ENCODE measurements at places on chromosomes 12 and 14.

DNA sequence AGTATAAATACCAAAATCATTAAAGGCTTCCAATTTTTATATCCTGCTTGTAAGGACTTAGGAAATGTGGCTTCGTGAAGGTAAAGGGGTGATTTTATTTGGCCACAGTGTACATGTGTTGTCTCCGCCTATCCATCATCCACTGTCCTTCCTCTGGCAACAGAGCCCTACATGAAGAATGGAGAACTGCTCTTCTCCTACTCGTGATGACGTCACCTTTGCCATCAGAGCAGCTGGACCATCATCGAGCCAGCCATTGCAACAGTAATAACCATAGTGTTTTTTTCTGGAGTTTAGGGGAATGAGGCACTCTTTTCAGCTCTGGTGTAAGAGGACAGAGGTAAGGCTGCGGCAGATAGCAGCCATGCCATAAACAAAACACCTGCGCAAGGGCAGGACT is 19.2 kb downstream of the ITPR2 start:
- no peak for DNase-seq

- DNase-seq = no peak
These were observed 45.4 kb downstream of the PHLDA1 start for GRCh38 chr12:75986001-75986746.

DNA sequence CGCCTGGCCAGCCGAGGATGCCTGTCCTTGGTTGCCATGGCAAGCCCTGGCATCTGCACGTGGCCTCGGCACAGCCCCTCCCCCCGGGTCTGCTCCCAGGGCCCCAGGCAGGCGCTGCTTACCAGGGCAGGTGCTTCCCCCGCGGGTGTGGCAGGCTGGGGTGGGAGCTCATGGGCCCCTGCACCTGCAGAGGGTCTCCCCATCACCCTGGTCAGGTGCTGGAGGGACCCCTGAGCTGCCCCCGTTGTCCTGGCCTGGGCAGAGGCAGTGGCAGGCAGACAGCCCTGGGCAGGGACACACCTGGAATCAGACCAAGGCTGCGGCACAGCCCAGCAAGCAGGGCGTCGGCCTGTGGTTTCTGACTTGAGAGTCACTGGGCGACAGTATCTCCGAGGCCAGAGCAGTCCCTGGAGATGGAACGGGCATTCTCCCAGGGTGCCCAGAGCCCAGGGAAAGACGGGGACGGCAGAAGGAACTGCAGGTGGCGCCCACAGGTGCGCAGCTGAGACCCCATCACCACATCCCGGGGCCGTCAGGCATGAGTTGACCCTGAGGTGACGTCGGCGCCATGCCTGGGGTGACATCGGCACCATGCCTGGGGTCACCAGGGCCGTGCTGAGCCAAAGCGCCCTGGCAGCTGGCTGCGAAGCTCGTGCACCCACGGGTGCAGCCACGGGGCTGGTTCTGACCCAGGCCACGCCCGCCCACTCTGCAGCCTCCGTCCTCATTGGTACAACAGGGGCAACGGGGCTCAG is 56.1 kb upstream of the FBRSL1 start:
- DNase-seq = no peak

DNA sequence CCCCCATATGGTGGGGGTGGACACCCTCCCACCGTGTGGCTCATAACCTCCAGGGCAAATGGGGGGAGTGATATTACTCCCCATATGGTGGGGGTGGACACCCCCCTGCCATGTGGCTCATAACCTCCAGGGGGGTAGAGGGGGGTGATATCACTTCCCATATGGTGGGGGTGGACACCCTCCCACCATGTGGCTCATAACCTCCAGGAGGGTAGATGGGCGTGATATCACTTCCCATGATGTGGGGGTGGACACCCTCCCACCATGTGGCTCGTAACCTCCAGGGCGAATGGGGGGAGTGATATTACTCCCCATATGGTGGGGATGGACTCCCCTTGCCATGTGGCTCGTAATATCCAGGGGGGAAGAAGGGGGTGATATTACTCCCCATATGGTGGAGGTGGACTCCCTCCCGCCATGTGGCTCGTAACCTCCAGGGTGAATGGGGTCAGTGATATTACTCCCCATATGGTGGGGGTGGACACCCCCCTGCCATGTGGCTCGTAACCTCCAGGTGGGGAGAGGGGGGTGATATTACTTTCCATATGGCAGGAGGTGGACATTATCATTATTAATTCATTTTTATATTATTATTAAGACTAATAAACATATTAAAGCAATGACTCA is 51.2 kb upstream of the OXA1L start:
- DNase-seq = no peak

GRCh38 chr12:96047229-96048211 is 12.1 kb upstream of the LTA4H start:
- peak; percentile 79 for DNase-seq

- DNase-seq = no peak
These were observed 69.7 kb downstream of the ARF6 start for GRCh38 chr14:49962621-49963020.

DNA sequence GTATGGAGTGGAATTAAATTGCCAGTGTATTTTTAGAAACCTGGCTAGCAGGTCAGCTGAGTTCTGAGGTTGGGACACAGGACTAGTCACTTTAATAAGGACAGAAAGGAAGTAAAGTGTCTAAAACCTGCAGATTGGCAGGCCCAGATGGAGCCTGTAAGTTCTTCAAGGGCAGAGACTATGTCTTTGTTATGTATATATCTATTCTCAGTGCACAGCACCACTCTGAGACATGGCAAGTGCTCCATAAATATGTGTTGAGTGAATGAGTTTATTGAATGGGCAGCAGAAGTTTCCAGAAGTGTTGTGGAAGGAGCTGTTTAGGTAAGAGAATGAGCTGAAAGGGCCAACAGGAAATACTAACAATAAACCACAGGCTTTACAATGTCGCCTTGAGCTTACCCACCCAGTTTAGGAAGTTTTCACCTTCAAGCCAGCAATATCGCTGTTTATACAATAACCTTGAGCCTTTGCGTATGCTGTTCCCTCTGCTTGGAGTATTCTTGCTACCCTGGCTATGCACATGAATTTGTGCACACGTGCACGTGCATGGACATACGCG is 109.5 kb upstream of the TMPO start:
- no peak for DNase-seq

- peak; percentile 41 for DNase-seq
These were observed 106.1 kb downstream of the PAX9 start for GRCh38 chr14:36767603-36768281.
